ENCODE measurements at places on chromosomes 7 and 10.

DNA sequence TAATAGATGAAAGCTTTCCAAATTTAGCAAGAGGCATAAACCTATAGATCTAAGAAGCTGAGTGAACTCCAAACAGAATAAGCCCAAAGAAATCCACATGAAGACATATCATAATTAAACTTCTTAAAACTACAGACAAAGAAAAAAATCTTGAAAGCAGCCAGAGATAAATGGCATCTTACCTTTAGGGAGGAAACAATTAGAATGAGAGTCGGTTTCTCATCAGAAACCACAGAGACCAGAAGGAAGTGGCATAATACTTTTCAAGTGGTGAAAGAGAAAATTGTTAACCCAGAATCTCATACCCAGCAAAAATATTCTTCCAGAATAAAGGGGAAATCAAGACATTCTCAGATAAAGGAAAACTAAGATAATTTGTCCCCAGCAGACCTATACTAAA lies 98.9 kb upstream of the NANOS1 start:
- DNase-seq = no peak

- DNase-seq = no peak
Measured at GRCh38 chr10:78630944-78631838, 437.6 kb upstream of the ZMIZ1 start.

- DNase-seq = no peak
Measured at GRCh38 chr10:81600185-81600584, 274.8 kb upstream of the NRG3 start.

GRCh38 chr7:138921277-138921676 lies 59.9 kb downstream of the KIAA1549 start:
- DNase-seq = no peak

DNA sequence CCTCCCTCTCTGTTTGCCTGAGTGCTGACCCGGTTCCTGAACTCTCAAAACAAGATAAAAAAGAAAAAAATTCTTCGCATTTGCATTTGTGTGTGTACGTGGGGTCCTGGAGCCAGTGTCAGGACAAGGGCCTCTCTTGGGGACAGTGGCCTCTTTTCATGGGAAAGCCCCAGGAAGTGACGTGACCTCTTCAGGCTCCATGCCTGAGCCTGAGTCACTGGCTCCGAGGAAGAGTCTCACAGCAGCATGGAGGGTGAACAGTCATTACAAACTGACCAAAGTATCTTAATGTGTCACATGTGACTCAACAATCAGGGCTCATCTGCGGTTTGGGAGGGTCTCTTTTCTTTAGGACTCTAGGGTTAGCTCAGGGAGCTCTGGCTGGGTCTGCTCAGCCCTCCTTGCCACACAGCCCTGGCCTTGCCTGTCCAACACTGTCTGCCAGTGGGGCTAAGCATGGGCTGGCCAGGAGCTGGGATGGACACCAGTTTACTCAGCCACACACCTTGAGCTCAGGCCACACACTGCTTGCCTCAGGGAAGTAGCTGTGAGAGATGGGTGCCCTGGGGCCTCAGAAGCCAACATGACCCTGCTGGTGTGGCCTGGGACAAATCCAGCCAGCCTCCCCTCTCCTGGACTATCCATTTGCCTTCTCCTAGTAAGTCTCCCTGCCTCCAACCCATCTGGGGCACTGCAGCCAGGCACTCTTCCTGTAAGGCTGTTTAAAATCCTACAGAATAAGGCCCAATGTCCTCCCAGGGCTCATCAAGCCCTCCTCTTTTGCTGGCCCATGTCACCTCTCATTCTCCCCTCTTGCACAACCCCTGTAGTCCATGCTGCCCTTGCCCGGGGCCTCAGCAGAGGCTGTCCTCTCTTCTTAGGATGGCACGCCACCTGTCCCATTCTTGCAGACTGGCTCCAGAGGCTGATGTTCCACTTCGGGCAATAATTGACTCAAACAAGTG lies 10.5 kb downstream of the TMEM273 start:
- peak; percentile 70 for DNase-seq

DNA sequence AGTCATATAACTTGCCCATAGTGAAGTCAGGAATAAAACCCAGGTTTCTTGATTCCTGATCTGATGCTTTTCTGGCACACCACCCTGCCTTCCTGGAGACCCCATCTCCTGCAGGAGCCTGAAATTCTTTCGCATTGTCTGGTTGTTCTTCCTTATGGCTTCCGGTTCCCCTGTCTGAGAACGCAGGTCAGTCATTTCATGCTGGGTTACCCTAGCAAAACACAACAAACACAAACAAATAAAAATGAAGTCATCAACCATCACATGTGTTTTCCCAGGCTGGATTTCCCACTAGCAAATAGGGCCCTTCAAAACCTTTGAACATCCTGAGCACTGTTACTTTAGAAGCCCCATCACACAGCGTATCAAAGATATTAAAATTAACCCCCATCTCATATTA lies 569.6 kb downstream of the LRMDA start:
- DNase-seq = no peak

DNA sequence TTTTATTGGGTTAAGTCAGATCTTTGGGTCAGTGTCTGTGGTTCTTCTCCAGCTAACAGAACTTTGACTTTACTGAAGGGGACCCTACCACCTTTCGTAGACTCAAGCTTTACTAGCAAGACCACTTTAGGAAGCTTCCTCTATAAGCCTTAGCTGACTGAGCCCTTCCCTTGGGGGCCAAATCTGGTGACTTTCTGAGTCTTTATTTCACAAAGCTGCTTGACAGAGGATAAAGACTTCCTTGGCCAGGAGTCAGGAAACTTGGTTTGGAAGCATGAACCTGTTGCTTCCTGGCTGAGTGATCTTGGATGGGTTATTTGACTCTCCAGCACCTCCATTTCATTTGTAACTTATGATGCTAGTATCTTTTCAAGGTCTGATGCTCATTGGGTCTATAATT lies 466.7 kb downstream of the TYW1 start:
- no peak for DNase-seq

DNA sequence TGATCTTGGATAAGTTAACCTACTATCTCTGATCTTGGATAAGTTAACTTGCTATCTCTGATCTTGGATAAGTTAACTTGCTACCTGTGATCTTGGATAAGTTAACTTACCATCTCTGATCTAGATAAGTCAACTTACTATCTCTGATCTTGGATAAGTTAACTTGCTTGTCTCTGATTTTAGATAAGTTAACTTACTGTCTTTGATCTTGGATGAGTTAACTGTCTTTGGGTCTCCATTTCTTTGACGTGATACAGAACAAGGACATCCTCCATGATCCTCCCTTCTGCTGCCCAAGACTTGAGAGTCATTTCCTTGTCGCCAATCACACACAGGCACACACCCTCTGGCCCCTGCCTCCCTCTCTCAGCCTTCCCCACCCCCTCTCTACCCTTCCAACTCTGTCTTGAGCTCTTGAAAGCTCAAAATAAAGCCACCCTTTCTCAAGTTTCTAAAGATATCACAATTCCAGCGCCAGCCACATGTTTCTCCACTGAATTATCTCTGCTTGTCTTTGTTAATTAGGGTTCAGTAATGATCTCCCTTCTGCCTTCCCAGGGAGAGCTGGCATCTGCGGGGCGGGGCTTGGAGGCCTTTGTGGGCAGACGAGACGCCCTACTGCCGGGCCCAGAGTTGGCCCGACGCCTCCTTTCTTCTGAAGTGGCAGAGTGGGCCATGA lies 85.1 kb upstream of the GTF2I start:
- no peak for DNase-seq

DNA sequence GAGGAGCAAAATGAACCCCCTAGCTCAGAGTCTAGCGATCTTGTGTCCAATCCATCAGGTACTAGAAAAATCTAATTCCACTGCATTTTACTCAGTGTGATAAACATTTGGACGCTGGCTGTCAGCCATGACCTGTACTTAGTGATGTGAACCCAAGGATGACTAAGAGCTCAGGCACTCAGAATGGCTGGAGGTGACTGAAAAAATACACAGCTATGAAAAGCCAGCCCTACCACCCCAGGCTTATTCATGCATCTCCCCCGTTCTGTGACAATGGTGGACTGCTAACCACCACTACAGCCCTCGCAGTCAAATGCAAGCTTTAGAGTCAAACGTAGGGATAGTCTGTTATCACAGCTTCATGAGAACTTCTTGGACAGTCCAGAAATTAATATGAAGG lies 14.9 kb downstream of the AFAP1L2 start:
- DNase-seq = no peak

DNA sequence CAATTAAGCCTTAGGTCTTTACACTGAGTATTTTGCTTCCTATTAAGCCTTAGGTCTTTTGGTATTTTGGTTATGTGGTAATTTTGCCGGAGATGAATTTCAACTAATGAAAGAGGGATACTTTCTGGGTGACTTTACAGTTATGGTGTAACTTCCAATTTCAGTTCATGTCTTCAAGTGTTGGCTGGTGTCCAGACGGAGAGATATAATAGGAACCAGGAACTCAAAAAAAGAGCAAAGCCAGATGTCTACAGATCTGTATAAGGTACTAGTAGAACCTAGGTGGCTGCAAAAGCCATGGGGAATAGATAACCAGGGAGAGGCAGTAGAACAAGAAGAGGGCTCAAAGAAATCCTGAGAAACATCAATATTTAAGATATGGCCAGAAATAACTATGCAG lies 12.3 kb downstream of the ERCC6 start:
- DNase-seq = no peak

DNA sequence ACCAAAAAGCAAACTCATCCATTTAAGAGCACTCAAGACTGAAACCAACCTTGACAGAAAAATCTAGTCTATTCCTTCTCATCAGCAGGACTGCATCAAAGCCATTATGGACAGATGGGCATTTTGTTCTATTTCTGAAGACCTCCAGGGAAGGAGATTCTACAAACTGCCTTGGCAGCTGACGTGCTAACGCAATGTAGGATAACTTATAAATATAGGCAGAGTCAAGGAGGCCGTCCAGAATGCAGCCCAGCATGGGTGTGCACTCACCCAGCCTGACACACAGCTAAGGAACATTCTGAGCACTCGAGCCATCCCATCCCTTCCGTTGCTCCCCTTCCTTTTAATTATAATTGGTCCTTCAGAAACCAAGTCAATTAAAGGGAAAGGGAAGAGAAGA lies 25.3 kb upstream of the NEBL start:
- DNase-seq = no peak

DNA sequence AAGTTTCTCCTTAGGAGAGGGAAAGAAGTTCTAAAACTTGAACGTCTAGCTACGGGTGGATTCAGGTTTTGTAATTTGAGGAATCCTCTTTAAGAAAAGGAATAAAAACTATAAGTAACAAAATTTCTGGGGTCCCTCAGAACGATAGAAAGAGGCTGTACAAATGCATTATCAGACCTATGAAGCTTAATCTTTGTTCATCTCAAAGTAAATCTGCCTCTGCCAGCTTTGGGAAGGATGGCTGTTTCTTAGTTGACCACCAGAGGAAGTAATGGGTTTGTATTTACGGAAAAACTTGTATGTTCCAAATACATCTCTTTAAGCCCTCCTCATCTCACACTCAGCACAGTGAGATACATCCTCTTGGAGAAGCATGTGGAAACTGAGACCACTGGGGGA lies 864 bp downstream of the PSTK start:
- no peak for DNase-seq

GRCh38 chr10:77080361-77081027 lies 557.1 kb downstream of the KCNMA1 start:
- no peak for DNase-seq

- no peak for DNase-seq
Measured at GRCh38 chr7:56026538-56026937, 24.7 kb downstream of the PSPH start.

GRCh38 chr7:107996072-107996882 lies 6.7 kb downstream of the LAMB1 start:
- DNase-seq = no peak

DNA sequence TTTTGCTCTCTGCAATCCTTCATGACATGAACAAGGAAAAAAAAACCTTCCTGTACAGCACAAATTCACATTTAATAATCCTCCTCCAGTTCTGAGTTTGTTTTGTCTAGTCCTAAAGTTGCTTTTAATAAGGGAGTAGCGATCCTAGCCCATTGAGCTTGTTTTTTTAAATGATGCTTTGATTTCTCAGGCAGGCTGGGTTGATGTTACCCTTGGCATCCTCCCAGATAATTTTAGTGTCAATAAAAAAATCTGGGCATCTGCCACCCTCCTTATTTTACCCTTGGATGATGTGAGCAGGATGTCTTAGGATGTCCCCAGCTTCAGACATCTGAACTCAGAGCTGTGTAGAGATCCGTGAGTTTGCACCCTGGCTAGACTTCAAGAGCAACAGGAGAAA lies 33.9 kb upstream of the PROSER2 start:
- DNase-seq = no peak

DNA sequence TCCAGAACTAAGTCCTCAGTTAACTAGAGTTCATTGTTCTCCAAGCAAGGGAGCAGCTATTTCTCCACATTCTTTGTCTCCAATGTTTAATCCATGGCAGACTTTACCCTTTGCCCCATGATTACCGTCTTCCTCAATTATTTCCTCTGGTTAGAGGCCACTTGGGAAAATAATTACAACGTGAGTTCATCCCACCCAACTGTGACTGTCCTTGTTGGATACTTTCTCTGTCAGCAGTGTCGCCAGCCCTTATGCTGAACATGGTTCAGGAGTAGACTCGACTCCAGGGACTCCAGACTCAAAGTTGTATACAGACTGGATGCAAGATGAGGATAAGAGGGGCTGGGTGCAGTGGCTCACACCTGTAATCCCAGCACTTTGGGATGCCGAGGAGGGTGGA lies 17.1 kb upstream of the SEPHS1 start:
- DNase-seq = no peak

DNA sequence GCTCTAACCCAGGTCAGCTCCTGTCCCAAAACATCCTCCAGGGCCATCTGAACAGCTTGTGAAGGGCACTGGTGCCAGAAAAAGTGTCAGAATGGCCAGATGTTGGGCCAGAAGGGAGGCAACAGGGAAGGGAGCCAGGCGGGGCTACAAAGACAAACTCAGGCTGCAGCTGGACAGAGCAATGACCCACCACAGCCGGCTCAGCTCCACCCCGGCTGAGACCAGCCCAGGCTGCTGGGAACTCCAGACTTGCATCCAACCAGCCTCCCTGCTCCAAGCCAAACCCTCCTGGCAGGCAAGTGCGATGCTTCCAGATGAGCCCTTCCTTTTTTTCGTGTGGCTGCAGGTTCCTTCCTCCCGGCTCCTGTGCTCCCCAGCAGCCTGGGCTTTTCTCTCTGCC lies 466.9 kb downstream of the PTPRN2 start:
- DNase-seq = no peak

- no peak for DNase-seq
Measured at GRCh38 chr10:128898133-128898915, 568.7 kb upstream of the MGMT start.

GRCh38 chr10:124837687-124838086 lies 36.1 kb downstream of the ABRAXAS2 start:
- no peak for DNase-seq

GRCh38 chr7:139111811-139112301 lies 2.3 kb upstream of the ZC3HAV1 start:
- no peak for DNase-seq

GRCh38 chr7:159272739-159273138 lies 128.1 kb upstream of the VIPR2 start:
- no peak for DNase-seq

- DNase-seq = peak; percentile 43
Measured at GRCh38 chr7:102012941-102013461, 195.6 kb downstream of the CUX1 start.

DNA sequence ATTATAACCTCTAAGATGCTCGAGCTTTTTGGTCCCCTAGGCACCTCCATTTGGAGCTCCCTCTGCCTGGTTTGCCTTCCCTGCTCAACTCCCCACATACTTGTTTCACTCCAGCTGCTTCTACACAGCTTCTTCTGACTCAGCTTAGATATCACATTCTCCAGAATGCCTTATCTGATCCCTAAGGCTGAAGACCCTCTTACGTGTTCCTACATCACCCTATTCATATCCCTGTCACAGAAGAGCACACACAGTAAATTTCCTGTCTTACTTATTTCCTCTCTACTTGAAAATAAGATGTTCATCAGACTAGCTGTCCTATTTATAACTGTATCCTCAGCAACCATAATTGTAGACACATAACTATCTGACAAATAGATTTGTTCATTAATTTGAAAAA lies 61.3 kb upstream of the RNF148 start:
- no peak for DNase-seq
